ENCODE measurements at places on chromosomes 5 and 9. TPM values are rescaled to one million over a fixed set of nuclear protein-coding genes. Genes with fewer than 3 reads are reported as not detected.

The TRIM36 gene
- total RNA-seq, result 1.6 TPM

The PRR16 gene
- total RNA-seq, result not detected

The PCDHB16 gene
- total RNA-seq, result 1.8 TPM

The SPINK5 gene
- total RNA-seq, result not detected

The GM2A gene
- total RNA-seq, result 40.7 TPM

The RXFP3 gene
- total RNA-seq, result not detected

The LCN2 gene
- 1.0 TPM for total RNA-seq

The PRDM9 gene
- not detected for total RNA-seq

The SLC6A19 gene
- 0.23 TPM for total RNA-seq

The TXNDC8 gene
- not detected for total RNA-seq

The UBLCP1 gene
- total RNA-seq, result 31.8 TPM

The PRXL2C gene
- 14.0 TPM for total RNA-seq

The HNRNPAB gene
- 273 TPM for total RNA-seq

The RNF44 gene
- total RNA-seq, result 113 TPM

The BAAT gene
- 0.08 TPM for total RNA-seq

The ECM2 gene
- total RNA-seq, result not detected

The GPR150 gene
- total RNA-seq, result 0.54 TPM

The SHB gene
- 59.9 TPM for total RNA-seq

The SCGB3A2 gene
- total RNA-seq, result 0.39 TPM

The CNOT6 gene
- 32.8 TPM for total RNA-seq

The SPINK1 gene
- total RNA-seq, result 3.0 TPM

The PLPP7 gene
- total RNA-seq, result 3.3 TPM

The ARL10 gene
- total RNA-seq, result 2.0 TPM

The CDO1 gene
- not detected for total RNA-seq

The SV2C gene
- not detected for total RNA-seq

The MCC gene
- 0.41 TPM for total RNA-seq

The PCDHB4 gene
- 0.26 TPM for total RNA-seq

The PKD2L2 gene
- total RNA-seq, result not detected

The RFK gene
- 33.2 TPM for total RNA-seq

The IL6ST gene
- 181 TPM for total RNA-seq

The FLT4 gene
- 0.44 TPM for total RNA-seq

The MLANA gene
- not detected for total RNA-seq

The FBN2 gene
- 0.08 TPM for total RNA-seq

The SPARC gene
- 228 TPM for total RNA-seq

The TRMT10B gene
- total RNA-seq, result 9.8 TPM

The MYOZ3 gene
- total RNA-seq, result 1.7 TPM

The ZER1 gene
- 16.2 TPM for total RNA-seq

The SPINK4 gene
- not detected for total RNA-seq

The PCDHGB1 gene
- 2.0 TPM for total RNA-seq

The ROPN1L gene
- 3.0 TPM for total RNA-seq

The PCDHGA4 gene
- 0.69 TPM for total RNA-seq

The ASPN gene
- not detected for total RNA-seq

The SLC44A1 gene
- 8.7 TPM for total RNA-seq

The PGM5 gene
- 0.21 TPM for total RNA-seq

The NUTM2F gene
- not detected for total RNA-seq

The SPATA31D4 gene
- total RNA-seq, result not detected

The MRPL22 gene
- 61.5 TPM for total RNA-seq

The GALNT12 gene
- 3.3 TPM for total RNA-seq

The OR4F3 gene
- not detected for total RNA-seq

The SAXO1 gene
- total RNA-seq, result not detected

The GAS1 gene
- total RNA-seq, result 0.13 TPM

The CDH6 gene
- 0.36 TPM for total RNA-seq

The ITGA2 gene
- 41.8 TPM for total RNA-seq

The CENPP gene
- total RNA-seq, result 6.7 TPM

The PSMD5 gene
- total RNA-seq, result 53.0 TPM

The TBCA gene
- total RNA-seq, result 302 TPM

The SPINK13 gene
- not detected for total RNA-seq
